ENCODE measurements at places on chromosomes 16 and 17.

DNA sequence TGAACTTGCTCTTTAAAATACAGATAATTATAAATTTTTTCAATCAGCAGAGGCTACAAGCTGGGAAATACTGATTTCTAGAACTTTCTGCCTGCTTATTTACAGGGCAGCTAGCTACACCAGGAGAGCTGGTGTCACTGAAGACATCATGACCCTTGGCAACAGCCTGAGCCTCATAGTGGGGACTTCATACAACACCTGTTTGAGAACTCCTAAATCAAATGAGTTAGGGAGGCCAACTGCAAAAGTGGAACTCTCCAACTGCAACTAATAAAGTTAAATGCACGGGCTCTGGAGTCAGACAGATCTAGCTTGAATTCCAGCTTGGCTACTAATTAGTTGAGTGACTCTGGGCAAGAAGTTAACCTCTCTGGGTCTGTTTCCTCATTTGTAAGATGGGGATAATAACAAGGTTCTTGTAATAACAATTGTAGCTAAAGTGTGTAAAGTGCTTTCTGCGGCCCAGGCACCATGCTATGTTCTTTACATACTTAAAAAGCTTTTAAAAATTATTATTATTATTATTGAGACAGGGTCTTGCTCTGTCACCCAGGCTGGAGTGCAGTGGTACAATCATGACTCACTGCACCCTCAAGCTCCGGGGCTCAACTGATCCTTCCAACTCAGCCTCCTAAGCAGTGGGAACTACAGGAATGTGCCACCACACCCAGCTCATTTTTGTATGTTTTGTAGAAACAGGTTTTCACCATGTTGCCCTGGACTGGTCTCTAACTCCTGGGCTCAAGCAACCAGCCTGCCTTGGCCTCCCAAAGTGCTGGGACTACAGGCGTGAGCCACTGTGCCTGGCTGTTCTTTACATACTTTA, 33.4 kb downstream of the VAC14 start:
- no peak for DNase-seq

DNA sequence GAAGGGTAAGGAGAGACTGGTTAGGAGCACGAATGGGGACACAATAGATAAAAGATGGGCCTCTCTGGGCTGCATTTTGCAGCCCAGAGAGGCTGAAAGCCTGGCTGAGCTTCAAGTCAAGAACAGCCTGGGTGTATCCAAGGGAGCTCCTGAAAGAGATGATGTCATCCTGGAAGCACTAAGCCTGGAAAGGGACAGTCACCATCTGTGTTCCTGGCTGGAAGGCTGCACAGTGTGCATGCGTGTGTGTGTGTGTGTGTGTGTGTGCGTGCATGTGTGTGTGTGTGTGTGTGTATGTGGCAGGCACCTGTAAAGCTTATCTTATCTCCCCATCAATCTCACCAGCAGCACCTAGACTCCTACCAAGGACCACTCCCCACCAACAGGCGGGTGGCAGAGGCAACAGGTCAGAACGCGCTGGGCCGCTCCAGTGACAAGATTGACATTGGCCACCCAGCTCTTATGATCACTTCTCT, 44.1 kb downstream of the COG7 start:
- DNase-seq: no peak

DNA sequence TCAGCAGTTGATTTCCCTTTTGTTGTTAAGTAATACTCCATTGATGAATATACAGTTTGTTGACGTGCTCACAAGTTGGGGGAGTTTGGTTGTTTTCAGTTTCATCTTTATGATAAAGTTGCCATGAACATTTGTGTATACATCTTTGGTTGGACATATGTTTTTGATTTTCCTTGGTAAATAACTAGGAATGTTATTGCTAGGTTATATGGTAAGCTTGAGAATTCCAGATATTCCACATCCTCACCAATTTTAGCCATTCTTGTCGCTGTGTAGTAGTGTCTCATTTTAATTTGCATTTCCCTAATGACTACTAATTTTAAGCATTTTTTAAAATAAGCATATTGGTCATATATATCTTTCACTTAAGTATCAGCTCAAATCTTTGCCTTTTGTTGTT, 55.0 kb upstream of the RASL10B start:
- DNase-seq: no peak

DNA sequence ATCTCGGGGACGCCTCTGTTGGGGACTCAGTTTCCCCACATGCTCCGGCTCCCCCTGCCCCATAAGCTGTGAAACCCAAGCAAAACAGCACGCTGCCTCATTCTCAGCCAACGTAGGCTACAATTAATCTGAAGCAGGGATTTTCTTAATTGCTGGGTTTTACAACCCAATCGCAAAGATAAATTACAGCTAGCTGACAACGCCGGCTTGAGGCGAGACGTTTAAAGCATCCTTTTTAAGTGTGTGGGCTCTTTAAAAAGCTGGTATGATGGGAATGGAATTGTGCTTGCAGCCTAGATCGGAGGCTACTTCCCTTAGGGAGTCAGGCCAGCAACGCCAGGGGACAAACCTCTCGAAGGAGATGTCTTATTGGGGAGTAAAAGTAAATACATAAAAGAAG, 185.3 kb downstream of the ZNF423 start:
- DNase-seq: no peak

DNA sequence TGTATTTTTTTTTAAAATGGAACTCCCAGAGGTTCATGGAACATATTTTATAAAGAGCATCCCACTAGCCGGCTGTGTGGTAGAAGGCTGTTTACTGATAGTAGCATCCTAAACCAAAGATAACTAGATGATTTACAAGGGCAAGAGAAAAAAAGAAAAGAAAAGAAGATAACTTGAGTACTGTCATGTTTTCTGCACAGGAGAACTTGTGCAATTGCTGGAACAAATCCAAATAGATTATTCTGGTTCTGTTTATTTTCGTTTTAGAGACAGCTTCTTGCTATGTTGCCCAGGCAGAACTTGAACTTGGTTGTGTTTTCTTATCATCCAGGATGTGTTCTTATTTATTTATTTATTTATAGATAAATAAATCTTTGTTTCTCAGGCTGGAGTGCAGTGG, 20.9 kb upstream of the PPM1D start:
- no peak for DNase-seq

- DNase-seq: no peak
Measured at GRCh38 chr17:222172-222571, 40.7 kb upstream of the DOC2B start.

GRCh38 chr17:65243838-65244625, 106.9 kb downstream of the RGS9 start:
- DNase-seq: no peak

GRCh38 chr16:27236635-27237218, 31.8 kb downstream of the NSMCE1 start:
- no peak for DNase-seq

DNA sequence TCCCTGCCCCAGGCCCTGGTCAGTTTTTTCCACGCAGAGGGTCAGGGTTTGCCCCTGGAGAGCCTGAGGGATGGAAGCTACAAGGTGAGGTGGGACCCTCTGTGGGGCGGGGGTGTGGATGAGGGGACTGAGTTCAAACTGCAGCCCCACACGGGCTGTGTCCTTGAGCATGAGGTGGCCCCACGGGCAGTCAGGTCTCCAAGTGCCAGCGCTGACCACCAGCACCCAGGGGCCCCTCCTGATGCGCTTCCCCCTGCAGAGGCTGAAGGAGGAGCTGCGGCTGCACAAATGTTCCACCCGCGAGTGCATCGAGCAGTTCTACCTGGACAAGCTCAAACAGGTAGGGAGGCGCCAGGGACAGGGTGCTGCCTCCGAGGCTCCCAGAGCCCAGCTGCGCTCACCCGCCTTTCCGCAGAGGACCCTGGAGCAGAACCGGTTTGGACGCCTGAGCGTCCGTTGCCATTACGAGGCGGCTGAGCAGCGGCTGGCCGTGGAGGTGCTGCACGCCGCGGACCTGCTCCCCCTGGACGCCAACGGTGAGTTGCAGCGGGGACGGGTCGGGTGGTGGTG, 4.3 kb downstream of the TSR3 start:
- DNase-seq: no peak

DNA sequence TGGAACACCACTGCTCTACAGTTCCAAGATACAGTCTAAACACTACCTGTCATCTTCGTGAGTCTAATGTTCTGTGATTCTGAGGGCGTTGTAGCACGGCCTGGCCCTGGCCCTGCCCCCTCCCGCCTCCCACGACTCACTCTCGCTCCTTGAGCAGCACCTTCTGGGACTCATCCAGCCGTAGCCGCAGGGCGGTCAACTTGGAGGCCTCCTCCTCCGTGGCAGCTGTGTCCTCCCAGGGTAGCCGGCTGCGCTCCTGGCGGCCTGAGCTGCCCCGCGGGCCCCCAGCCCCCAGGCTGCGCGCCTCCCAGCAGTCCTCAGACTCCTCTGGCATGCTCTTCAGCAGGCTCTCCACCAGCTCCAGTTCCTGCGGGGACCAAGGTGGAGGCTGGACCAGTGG, 10.6 kb downstream of the CCDC102A start:
- DNase-seq: no peak
